ENCODE measurements at places on chromosomes 2 and 18.

DNA sequence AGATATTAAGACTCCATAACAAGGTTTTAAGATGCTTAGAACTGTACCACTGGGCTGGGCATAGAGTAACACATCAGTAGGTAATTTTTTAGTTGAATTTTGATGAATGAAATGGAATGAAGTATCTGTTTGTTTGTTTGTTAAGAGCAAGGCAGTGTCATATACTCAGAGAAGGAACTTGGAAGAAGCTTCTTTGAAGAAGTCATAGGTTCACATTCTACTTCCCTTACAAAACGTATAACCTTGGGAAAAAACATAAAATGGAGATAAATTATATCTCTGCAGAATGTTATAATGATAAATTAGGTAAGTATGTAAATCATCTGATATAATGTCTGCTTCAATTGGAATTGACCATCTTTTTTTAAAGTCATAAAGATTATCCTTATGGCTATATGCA, 122.1 kb upstream of the SLC39A10 start:
- no peak for DNase-seq

- no peak for DNase-seq
Measured at GRCh38 chr2:158542577-158542976, 85.8 kb downstream of the PKP4 start.

- no peak for DNase-seq
Measured at GRCh38 chr2:237884681-237885080, 25.3 kb downstream of the RAMP1 start.

- no peak for DNase-seq
Measured at GRCh38 chr2:47065771-47066380, 89.2 kb downstream of the STPG4 start.

DNA sequence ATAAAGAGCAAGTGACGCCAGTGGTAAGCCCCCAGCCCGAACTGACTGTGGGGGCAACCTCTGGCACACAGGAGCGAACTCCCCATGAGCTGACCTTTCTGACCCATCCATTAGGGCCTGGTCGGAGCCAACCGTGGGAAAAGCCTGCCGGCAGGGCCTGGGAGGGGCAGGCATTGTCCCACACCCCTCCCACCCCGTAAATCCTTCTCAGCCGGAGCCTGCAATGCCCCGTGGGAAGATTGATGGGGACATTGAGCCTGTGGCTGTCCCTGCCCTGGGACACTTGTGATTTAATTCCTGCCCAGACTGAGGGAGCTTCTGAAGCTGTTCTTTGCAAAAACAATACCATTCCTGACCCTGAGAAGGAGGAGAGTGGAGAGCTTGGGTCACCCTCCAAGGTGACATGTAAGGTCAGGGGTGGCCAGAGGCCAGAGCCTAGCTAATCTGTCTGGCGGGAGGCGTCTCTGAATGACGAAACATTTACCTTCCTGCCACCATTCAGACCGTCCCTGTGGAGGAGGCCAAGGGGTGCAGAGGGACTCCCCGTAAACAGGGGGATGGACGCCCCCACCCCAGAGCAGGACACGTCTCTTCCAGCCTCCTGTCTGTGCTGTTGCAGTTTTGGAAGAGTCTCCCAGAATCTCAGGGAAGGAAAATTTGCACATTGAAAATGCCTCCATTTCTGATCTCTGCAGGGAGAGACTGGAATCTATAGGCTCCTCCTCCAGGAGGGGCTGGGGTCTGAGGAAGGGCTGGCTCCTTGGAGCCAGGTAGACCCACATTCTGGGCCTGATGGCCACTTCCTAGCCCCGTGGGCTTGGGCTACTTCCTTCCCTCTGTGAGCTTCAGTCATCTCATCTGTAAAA, 51.2 kb upstream of the HS6ST1 start:
- no peak for DNase-seq
